ENCODE measurements at places on chromosomes 12 and 14.

DNA sequence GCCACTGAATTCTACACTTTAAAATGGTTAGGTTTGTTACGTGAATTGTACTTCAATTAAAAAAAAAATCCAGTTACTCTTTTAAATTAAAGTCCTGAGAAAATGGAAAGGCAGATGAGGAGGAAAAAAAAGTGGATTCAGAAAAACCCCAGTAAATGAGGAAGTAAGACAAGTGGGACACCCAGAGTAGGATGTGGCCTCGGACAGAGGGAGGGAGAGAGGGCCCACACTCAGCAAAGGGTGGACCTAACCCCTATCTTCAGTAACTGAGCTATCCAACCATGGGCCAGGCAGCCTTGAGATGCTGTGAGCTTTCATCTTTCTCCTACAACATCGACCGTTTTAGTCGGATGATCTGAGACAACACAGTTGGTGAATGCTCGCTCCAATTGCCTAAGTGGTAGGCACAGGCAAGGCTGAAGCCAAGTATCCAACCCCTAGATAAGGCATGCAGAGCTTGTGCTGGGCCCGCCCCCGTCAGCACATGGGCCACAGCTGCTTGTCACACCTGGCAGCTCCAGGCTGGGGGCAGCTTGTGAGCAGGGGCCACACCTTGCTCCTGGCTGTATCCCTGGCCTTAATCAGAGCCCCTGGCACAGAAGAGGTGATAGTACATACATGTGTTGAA lies 142.1 kb downstream of the TTC7B start:
- H3K36me3 ChIP-seq, result peaks cover 50% of the 10 kb centered on the region
- H3K4me3 ChIP-seq, result no peak overlapping the region
- no peaks in the 10 kb centered on the region for H3K4me1 ChIP-seq
- H3K27ac ChIP-seq, result no peak overlapping the region
- DNase-seq, result no peak

DNA sequence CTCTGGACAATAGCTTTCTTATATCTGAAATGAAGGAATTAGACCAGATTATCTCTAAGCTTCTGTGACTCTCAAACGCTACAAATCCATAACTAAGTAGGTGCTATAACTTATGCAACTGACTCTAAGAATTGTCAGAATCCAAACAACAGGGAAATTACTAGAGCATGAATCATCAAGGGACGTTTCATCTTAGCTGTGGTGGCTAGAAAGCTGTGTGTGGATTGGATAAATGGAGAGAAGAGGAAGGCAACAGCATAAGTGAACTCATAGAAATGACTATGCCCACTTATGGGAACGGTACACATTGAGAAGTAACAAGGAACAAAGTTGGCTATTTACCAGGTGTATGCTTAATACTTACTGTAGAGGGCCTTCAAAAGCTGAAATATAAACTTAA lies 96.0 kb upstream of the NEDD1 start:
- H3K4me3 ChIP-seq, result no peak overlapping the region
- DNase-seq, result no peak
- H3K27me3 ChIP-seq, result no peaks in the 10 kb centered on the region
- H3K4me1 ChIP-seq, result no peaks in the 10 kb centered on the region

DNA sequence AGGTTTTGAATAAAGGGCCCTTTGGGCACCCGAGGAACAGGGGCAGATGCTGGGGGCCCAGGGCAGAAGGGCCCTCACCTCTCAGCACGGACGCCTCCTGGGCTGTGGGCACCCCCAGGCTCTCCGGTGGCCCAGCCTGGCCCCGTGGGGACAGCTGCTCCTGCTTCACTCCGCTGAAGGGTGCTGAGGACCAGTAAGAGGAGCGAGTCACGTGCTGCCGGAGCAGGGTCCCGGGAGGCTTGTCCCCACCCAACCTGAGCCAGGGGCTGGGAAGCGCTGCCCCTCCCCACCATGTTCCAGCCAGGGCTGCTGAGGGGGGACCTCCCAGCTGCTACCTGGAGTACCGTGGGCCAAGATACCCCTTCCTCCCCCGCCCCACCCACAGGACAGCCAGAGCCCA lies 59.5 kb downstream of the RFLNA start:
- no peak overlapping the region for H3K4me3 ChIP-seq
- H3K36me3 ChIP-seq, result peaks cover 72% of the 10 kb centered on the region
- no peaks in the 10 kb centered on the region for H3K27me3 ChIP-seq

DNA sequence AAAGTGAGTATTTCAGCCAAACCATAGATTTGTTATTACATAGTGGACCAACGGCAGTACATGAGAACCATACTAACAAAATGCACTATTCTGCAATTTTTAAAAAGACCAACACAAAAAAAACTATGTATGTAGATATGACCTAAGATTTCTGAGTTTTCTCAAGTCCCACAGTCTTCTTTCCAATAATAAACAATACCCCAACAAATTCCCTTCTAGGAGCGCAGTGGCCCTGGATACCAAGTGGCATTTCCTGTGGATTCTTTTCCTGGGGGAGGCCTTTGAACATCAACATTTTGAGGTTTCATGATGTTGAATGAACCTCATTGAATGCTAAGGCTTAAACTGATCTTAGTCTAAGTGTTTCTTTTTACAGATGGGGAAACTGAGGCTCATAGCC lies 210.5 kb downstream of the BCAT1 start:
- no peak overlapping the region for H3K4me3 ChIP-seq
- H3K4me1 ChIP-seq, result peaks cover 4% of the 10 kb centered on the region
- no peaks in the 10 kb centered on the region for H3K27me3 ChIP-seq

GRCh38 chr12:104454997-104455396 lies 1.8 kb upstream of the CHST11 start:
- no peak overlapping the region for H3K4me3 ChIP-seq
- H3K27ac ChIP-seq, result no peak overlapping the region
- H3K4me1 ChIP-seq, result peaks cover 31% of the 10 kb centered on the region
- DNase-seq, result no peak

- no peaks in the 10 kb centered on the region for H3K4me1 ChIP-seq
- H3K4me3 ChIP-seq, result no peak overlapping the region
- no peak for DNase-seq
These were observed 49.5 kb downstream of the RBMS2 start for GRCh38 chr12:56571121-56571520.

- no peaks in the 10 kb centered on the region for H3K27me3 ChIP-seq
- H3K4me1 ChIP-seq, result no peaks in the 10 kb centered on the region
- no peak overlapping the region for H3K27ac ChIP-seq
- H3K36me3 ChIP-seq, result no peaks in the 10 kb centered on the region
These were observed 12.5 kb downstream of the PCNX1 start for GRCh38 chr14:70919774-70920173.

DNA sequence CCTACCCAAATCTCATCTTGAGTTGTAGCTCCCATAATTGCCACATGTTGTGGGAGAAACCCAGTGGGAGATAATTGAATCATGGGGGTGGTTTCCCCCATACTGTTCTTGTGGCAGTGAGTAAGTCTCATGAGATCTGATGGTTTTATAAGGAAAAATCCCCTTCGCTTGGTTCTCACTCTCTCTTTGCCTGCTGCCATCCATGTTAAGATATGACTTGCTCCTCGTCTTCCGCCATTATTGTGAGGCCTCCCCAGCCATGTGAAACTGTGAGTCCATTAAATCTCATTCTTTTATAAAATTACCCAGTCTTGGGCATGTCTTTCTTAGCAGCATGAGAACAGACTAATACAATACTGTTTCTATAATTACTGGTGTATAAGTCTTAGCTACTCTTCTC lies 6.5 kb upstream of the BCAT1 start:
- H3K4me1 ChIP-seq, result peaks cover 28% of the 10 kb centered on the region
- no peak for DNase-seq
- no peaks in the 10 kb centered on the region for H3K27me3 ChIP-seq
- H3K4me3 ChIP-seq, result no peak overlapping the region

GRCh38 chr12:49294086-49294803 lies 702 bp upstream of the PRPH start:
- peaks cover 9% of the 10 kb centered on the region for H3K4me1 ChIP-seq
- H3K4me3 ChIP-seq, result no peak overlapping the region
- H3K36me3 ChIP-seq, result no peaks in the 10 kb centered on the region
- DNase-seq, result no peak
- H3K27me3 ChIP-seq, result no peaks in the 10 kb centered on the region
- H3K27ac ChIP-seq, result no peak overlapping the region

DNA sequence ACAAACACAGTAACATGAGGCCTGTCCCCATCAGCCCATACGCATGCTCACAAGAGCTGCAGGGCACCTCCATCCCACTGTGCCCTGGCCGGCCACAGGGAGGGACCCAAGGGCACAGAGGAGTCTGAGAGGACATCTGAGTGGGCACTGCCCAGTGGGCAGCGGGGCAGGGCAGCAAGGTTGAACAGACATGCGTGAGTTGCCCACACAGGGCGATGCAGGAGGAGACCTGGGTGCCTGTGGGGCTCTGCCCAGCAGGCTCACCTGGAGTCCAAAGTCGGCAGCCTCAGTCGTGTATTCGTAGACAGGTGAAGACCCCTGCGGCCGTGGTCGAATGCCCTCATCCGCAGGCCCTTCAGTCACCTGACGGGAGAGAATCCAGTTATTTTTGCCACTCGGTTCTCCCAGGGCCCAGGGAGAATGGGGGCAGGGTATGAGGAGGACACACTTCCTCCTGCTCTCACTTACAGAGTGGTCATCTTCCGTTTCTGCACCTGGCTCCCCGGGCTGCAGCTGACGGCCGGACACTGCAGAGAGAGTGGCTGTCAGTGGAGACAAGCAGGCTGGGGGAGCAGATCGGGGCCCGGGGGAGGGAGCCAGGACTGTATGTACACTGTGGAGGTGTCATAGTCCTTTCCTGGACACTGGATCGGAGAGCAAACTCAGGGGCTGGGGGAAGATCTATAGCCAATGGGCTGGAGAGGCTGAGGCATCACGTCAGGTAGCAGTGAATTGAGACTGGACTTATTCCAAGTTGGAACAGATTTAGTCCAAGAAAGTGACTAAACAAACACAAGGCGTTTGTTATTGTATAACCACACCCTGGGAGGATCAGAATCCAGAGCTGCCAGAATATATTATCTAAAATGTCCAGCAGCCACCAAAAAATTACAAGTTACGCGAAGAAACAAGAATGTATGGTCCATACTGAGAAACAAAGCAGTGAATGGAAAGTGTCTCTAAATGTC lies 20.7 kb downstream of the AHNAK2 start:
- H3K36me3 ChIP-seq, result no peaks in the 10 kb centered on the region
- DNase-seq, result no peak
- peaks cover 59% of the 10 kb centered on the region for H3K27me3 ChIP-seq
- no peak overlapping the region for H3K4me3 ChIP-seq
- no peak overlapping the region for H3K27ac ChIP-seq
- no peaks in the 10 kb centered on the region for H3K4me1 ChIP-seq

GRCh38 chr14:24317141-24317928 lies 6.0 kb downstream of the LTB4R start:
- no peak overlapping the region for H3K4me3 ChIP-seq
- no peaks in the 10 kb centered on the region for H3K36me3 ChIP-seq
- H3K27me3 ChIP-seq, result no peaks in the 10 kb centered on the region
- peak overlapping the region; percentile 71 for H3K27ac ChIP-seq

DNA sequence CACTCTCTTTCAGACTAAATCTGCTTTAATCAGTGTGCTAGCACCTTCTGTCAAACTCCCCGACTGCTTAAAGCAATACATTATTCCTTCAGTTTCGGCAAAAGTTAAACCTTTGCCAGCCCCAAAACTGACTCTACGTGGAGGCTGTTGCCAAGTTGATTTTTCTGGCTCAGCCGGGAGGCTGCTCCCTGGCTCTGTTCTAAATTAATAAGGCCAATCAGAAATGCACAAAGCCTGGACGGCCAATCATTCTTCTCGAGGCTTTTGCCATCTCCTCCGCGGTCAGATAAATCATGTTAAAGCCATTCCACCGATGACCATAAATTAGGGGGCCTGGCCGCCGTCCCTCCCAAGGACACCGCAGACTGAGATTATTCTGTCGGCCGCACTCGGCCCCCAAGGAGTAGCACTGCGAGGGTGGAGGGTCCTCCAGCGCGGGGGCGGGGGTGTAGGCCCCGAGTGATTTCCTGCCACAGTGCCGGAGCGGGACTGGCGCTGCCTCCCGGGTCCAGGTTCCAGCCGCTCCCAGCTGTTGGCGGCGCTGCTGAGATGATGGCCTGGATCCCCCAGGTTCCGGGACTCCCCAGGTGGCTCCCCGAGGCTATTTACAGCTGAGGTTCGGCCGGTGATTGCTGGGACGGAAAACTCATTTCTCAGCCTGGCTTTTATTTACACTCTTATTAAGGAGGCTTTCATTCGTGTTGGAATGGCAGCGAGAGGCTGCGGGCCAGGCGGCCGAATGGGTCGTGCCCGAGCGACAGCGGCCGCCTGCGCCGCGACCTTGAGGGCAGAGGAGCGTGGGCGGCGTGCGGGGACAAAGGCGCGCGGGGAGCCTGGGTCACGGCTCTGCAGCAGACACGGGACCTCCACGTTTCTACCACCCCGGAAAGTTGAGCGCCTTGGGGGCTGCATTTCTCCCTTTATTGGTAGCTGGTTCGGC lies 165.1 kb downstream of the MON2 start:
- peaks cover 11% of the 10 kb centered on the region for H3K4me1 ChIP-seq
- no peak overlapping the region for H3K4me3 ChIP-seq
- H3K27ac ChIP-seq, result no peak overlapping the region
- no peak for DNase-seq
- H3K27me3 ChIP-seq, result peaks cover 32% of the 10 kb centered on the region

All from K562 (cell line).